ENCODE measurements at places on chromosomes 1 and 21.

- no peak for DNase-seq
Observed at GRCh38 chr1:67557696-67558448, 127.1 kb upstream of the GADD45A start.

- no peak for DNase-seq
Observed at GRCh38 chr1:19974822-19975416, 4.5 kb downstream of the PLA2G2A start.

DNA sequence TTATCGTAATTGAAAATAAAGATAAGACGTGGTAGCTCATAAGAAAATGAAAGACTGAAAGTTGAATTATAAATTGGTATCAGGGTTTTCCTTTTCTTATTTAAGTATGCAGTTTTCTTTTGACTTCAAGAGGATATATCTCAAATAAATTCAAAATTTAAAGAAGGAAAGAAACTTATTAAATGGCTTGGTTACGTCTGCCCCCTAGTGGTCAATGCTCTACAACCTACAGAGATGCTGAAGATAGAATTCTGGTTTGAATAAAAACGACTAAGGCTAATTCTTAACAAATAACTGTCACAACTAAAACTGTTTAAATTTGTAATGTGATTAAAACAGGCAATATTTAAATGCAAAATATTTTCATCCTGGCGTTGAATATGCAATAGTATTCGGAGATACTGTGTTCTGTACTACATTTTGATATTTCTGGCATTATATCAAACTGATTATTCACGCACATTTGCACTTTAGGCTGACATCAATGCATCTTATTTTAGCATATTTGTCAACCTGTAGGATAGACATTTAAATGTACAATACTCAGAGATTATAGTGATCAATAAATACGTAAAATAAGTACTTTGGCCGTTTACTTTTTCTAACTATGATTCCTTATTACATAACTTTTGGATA, 26.8 kb downstream of the IFI44 start:
- DNase-seq = no peak

DNA sequence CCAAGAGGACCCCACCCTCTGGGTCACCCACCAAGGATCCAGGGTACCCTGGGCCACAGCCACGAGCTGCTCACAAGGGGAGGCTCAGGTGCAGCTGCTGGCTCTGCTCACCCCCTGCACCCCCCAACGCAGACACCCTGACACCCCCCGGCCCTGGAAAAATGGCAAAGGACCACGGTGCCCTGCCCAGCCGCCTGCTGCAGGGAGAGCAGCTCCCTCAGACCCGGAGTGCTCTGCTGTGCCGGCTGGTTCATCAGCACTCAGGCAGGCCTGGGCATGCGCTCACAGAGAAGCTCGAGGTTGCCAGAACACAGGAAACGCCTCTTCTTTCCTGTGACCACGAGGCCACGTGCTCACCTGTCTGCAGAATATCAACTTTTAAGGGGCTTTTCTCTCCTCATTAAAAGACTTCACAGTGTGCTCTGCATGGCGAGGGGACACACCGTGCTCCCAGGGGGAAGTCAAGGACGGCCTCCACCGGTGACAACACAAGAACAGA, 4.3 kb upstream of the C1QTNF12 start:
- no peak for DNase-seq

GRCh38 chr1:9721606-9722377, 70.3 kb downstream of the PIK3CD start:
- no peak for DNase-seq

- DNase-seq = no peak
Observed at GRCh38 chr1:63643517-63643916, 50.3 kb downstream of the PGM1 start.

- no peak for DNase-seq
Observed at GRCh38 chr1:182786223-182786994, 3.2 kb upstream of the NPL start.

- no peak for DNase-seq
Observed at GRCh38 chr1:180896161-180896560, 16.5 kb upstream of the KIAA1614 start.

GRCh38 chr1:115555446-115555845, 86.3 kb upstream of the VANGL1 start:
- no peak for DNase-seq

GRCh38 chr1:5477716-5478115, 514.5 kb downstream of the NPHP4 start:
- DNase-seq = no peak

DNA sequence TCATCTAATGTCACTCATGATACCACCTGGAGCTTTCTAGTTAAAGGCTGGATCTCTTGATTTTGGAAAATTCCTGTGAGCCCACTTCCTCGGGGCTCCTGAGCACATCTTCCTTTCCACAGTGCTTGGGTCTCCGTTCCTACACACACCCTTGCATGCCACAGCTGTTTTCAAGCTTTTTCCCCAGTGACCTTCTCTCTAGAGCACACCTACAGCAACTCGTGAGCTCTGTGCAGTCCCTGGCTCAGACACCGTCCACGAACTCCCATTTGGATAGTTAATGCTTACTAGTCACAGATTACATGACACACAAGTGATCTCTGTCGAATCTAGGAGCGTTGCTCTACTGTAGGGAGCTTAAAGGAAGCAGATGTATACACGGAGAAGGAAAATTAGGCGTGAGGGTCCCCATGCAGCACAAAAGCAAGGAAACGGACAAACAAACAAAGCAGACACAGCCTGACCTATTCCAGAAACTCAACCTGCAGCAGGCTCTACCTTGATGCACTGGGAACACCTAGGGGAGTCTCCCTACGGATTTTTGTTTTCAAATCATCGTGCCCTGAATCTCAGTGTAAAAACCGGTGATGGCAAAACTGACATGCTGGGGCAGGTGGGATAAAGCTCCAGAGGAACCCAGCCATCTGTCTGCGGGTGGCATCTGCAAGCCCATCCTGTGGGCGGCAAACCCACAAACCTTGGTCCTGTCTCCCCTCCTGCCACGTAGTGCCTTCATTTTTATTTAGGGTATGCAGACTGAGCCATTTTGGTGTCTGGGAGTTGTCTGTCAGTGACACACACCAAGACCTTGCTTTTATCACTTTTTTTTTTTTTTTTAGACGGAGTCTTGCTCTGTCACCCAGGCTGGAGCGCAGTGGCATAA, 177.8 kb downstream of the RUNX1 start:
- no peak for DNase-seq

DNA sequence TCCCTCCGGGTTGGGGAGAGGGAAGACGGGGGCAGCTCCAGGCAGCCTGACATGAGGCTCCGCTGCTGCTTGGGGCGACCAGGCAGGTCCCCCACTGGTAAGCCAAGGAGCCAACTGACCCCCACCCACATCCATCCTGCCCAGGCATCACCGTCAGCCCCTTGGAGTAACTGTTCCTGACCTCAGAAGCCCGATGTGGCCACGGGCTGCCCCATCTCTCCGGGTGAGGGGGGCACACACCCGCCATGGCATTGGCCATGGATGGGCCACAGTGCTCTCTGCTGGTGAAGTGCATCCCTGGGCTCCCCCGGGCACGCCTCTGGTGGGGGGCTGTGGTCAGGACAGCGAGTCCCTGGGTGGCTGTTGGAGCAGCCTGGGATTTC, 100.0 kb downstream of the CRYAA start:
- no peak for DNase-seq

GRCh38 chr1:38994196-38994595, 3.1 kb downstream of the AKIRIN1 start:
- DNase-seq = no peak

- no peak for DNase-seq
Observed at GRCh38 chr21:34034369-34035014, 38.9 kb upstream of the MRPS6 start.

DNA sequence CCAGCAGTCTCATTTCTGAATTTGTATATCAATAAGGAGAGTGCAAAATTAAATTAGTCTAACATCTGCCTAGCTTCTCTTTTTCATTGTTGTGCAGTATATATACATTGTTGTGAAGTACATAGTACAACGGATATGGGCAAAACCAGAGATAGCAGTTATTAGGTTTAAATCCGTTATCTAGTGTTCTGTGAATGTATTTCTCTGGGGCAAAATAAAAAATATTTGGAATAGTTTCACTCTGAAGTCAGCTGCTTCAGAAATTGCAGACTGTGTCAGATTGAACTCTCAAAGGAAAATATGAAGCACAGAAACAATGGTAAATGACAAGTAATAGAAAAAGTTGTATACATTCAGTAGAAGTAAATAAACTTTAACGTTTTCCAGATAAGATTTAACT, 836.5 kb upstream of the CXADR start:
- DNase-seq = no peak

DNA sequence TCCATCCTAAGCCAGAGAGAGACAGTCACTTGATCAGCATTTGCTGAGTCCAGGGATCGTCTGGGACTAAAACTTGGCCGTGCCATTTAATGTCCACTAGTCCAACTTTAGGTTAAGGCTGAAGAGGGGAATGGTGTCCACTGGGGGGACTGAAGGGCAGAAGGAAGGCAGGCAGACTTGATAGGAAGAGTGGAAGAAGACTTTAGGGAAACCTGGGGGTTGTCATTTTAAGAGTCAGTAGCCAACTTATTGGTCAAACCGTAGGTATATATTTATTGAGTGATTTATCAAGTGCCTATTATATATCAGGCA, 1.3 kb upstream of the LMOD1 start:
- DNase-seq = no peak

GRCh38 chr1:234913771-234914170, 214.9 kb downstream of the TOMM20 start:
- DNase-seq = no peak

DNA sequence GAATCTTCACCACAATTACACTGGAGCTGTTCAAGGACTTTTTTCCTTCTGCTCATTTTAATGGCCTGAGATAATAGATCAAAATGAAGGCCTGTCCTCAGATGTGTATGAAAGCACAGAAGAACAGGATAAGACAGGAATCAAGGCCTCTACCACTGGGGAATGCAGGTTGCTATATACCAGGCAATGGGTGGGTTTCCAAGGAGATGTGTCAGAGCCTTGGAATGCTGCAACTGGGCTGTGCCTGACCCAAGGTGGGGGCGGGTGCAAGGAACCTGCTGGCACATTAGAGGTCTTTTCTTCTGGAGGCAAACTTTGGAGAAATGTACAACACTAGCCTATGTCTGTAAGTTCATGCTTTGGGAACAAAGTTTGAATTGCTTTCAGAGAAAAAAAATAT, 21.7 kb upstream of the LAMC2 start:
- no peak for DNase-seq

GRCh38 chr1:97630281-97630680, 290.6 kb downstream of the DPYD start:
- DNase-seq = no peak

DNA sequence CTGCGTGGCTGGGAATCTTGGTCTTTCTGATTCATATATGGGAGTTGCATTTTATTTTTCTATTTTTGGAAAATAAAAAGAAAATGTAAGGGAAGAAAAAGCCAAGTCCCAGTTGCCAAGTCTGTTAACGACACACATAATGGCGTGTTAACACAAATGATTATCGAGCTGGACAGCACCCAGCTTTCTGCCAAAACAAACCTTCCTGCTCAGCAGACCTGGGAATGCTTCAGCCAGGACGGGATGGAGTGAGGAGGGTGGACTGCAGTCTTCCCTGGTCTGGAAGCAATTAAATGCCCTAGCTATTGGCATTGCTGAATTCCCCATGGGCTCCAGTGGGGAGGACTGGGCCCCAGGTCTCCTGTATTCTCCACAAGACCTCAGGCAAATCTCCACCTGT, 184.2 kb upstream of the USP24 start:
- no peak for DNase-seq

DNA sequence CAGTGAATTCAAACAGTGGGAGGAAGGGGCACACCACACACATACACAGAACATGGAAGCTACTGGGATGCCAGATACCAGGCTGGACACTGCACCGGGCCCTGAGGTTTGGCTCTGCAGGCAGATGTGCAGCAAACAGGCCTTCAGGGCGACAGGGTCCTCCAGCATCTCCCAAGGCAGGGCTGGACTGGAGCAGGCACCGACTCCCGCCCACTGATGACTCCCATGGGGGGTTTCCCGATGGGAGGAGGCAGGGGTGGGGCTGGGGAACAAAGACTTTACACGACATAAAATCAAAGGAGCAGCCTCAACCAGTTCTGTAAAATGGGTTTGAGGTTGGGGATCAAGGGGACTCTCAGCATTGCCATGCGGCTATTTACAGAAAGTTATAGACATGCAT, 118.1 kb downstream of the SYT2 start:
- no peak for DNase-seq

- no peak for DNase-seq
Observed at GRCh38 chr1:199545780-199546179, 481.7 kb upstream of the NR5A2 start.
